ENCODE measurements at places on chromosomes 7 and 10. TPM values are rescaled to one million over a fixed set of nuclear protein-coding genes. Genes with fewer than 3 reads are reported as not detected.

- peak; percentile 82 for DNase-seq
These were observed 1.3 kb downstream of the GUSB start for GRCh38 chr7:65980478-65981250.

NAT16 gene
- total RNA-seq, result not detected

- DNase-seq, result no peak
These were observed 39.5 kb downstream of the LBX1 start for GRCh38 chr10:101189461-101190401.

GRCh38 chr10:125811251-125811650, 11.8 kb downstream of the UROS start:
- DNase-seq, result no peak

LCOR gene
- total RNA-seq, result 19.6 TPM

DNA sequence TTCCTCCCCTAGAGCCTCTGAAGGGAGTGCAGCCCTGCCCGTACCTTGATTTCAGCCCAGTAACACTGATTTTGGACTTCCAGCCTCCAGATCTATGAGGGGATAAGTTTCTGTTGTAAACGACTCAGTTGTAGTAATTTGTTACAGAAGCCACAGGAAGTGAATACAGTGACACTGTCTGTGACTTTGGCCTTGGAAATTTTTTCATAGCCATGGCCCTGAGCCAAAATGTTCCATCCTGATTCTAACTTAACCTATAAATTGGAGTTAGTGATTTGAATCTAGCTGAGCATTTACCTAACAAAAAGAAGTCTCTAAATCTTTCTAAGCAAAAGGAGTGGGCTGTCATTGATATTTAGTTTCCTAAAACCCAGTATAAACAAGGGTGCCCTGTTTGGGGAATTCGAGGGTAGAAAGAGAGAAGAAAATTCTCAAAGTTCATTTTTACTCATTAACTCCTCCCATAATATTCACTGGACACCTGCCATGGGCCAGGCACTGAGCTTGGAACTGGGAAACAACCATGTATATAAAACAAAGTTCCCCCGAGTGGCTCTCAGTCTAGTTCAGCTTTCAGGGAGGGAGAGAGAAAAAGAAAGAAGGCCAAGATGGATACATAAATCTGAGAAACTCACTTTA, 162.3 kb downstream of the SKIDA1 start:
- DNase-seq, result no peak

SPDYE18 gene
- 1.2 TPM for total RNA-seq

GRCh38 chr7:100465299-100465698, 1.2 kb upstream of the SPACDR start:
- DNase-seq, result no peak

DNA sequence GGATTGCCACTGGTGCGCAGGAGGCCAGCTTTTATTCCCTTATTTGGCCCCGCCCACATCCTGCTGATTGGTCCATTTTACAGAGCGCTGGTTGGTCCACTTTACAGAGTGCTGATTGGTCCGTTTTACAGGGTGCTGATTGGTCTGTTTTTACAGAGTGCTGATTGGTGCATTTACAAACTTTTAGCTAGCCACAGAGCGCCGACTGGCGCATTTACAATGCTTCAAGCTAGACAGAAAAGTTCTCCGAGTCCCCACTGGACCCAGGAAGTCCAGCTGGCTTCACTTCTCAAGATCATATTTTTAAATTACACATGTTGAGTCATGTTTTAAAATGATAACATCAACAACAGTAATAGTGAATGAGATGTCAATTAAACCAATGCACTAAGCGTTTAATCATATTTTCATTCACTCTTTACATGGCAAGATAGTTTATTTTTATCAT, 128.3 kb downstream of the CUBN start:
- DNase-seq, result no peak

FOXI2 gene
- not detected for total RNA-seq

DNA sequence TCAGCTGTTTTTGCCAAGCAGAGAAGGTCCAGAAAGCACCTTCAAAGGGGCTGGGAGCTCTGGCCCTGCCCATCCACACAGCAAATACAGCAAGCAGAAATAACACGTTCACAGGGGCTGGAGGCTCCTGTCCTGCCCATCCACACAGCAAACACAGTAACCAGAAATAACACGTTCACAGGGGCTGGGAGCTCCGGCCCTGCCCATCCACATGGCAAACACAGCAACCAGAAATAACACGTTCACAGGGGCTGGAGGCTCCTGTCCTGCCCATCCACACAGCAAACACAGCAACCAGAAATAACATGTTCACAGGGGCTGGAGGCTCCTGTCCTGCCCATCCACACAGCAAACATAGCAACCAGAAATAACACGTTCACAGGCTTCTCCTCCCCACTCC, 558.1 kb downstream of the PTPRN2 start:
- DNase-seq, result peak; percentile 17

GRCh38 chr10:132918617-132919373, 23.6 kb downstream of the CFAP46 start:
- DNase-seq, result peak; percentile 62

GRCh38 chr10:48496831-48497779, 107.8 kb downstream of the ARHGAP22 start:
- no peak for DNase-seq

- DNase-seq, result no peak
These were observed 85.2 kb downstream of the EBF3 start for GRCh38 chr10:129878835-129879234.

OPALIN gene
- total RNA-seq, result not detected

DNA sequence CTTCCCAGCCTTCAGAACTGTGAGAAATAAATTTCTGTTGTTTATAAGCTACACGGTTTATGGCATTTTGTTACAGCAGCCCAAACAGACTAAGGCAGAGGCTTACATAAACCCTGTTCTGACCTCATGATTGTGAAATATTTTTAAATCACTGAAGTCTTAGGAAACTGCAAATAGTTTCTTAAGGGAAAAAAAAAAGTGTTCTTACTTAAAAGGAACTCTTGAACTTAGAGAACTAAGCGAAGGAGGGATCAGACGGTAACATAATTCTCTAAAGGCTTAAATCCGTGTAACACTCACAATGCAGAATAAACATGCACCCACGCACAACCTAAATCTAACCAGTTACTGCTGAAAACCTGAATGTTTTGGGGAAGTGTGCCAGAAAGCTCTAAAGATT, 749.1 kb upstream of the LRRTM3 start:
- no peak for DNase-seq

- DNase-seq, result no peak
These were observed 37.7 kb downstream of the CDK13 start for GRCh38 chr7:39987641-39988347.

ANKRD61 gene
- not detected for total RNA-seq

CRPPA gene
- total RNA-seq, result 6.0 TPM

SYT15 gene
- 1.1 TPM for total RNA-seq

- no peak for DNase-seq
These were observed 487.6 kb upstream of the ZMIZ1 start for GRCh38 chr10:78581133-78581694.

DGKI gene
- total RNA-seq, result 1.4 TPM

- no peak for DNase-seq
These were observed 309.3 kb downstream of the KCNMA1 start for GRCh38 chr10:77328272-77328816.

GRCh38 chr10:30828164-30828563, 198.6 kb upstream of the LYZL2 start:
- DNase-seq, result peak; percentile 12

Data from sigmoid colon (tissue), 7 donors.